ENCODE measurements at places on chromosomes 5 and 9. TPM values are rescaled to one million over a fixed set of nuclear protein-coding genes. Genes with fewer than 3 reads are reported as not detected.

DNA sequence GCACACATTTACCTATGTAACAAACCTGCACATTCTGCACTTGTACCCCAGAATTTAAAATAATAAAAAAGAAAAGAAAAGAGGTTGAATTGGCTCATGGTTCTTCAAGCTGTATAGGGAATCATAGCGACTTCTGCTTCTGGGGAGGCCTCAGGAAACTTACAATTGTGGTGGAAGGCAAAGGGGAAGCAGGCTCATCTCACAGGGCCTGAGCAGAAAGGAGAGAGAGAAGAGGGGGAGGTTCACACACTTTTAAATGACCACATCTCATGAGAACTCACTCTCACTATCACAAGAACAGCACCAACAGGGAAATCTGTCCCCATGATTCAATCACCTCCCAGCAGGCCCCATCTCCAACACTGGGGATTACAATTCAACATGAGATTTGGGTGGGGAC lies 214.6 kb downstream of the CDK5RAP2 start:
- no peak for DNase-seq

The FREM1 gene
- polyA plus RNA-seq = 15.4 TPM

GRCh38 chr5:110267714-110268113 lies 458.8 kb downstream of the TMEM232 start:
- DNase-seq = no peak

DNA sequence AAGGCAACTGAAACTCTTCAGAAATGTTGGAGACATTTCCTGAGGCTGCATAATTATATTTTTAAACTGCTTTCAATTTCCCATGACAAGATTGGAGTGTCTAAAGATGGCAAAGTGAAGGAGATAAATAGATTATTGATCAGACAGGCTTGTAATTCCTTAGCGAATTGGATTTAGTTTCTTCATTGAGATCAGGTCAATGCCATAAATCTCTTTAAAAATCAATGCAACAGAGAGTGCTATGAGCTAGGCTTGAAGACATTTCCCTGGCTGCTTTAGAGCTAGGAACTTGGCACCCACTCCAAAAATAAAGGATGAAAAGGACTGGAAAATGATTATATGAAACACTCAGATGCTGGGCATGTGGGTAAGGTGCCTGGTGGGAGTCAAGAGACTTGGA lies 828.4 kb downstream of the TLR4 start:
- no peak for DNase-seq

The SYK gene
- polyA plus RNA-seq = 5.5 TPM

The SAPCD2 gene
- 0.30 TPM for polyA plus RNA-seq

GRCh38 chr9:90064248-90064647 lies 459.4 kb downstream of the GADD45G start:
- DNase-seq = no peak

The CTSL gene
- 64.1 TPM for polyA plus RNA-seq

DNA sequence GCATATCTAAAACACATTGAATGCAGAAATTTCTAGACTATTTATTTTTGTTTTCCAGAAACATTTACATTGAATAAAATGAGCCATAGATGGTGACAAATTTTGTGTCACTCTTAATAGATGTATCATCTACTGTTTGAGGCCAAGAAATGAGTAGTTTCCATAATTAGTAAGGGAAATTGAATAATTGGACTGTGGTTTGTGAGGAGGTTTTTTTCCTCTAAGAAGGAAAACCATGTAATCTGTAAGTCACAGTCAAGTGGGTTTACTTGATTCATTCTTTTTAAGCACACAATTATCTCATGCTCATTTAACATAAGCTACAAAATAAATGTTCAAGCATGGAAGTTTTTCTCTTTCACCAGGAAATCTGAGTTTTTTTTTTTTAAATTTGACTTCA lies 876.4 kb downstream of the NR2F1-AS1 start:
- no peak for DNase-seq

DNA sequence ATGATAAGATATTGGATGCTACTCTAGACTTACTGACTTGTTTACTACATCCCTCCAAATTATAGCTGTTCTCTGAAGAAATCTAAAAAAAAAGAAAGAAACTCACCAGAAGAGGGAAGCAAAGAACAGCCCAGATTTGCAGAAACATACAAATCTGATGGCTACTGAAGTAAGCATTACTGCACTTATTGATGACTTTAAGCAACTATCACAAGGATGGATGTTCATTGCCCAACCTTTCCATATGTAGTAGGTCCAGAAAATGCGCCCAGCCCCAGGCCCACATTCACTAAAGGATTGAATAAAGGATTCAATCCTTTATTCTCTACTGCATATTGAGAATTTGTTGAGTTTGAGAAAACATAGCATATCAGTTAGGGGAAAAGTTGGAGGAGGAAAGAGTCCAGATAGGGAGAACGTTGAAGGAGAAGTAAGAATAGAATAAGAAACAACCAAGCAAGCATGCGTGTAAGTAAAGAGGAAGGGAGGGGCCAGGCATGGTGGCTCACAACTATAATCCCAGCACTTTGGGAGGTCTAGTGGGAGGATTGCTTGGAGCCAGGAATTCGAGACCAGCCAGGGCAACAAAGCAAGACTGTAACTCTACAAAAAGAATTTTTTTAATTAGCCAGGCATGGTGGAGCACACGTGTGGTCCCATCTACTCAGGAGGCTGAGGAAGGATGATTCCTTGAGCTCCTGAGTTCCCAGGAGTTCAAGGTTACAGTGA lies 33.8 kb upstream of the DTWD2 start:
- no peak for DNase-seq

GRCh38 chr5:72654231-72654630 lies 147.0 kb upstream of the ZNF366 start:
- DNase-seq = no peak
